ENCODE measurements at places on chromosomes 7 and 10. TPM values are rescaled to one million over a fixed set of nuclear protein-coding genes. Genes with fewer than 3 reads are reported as not detected.

LHFPL3 gene
- total RNA-seq, result not detected

FERD3L gene
- total RNA-seq, result not detected

CALHM1 gene
- total RNA-seq, result 1.8 TPM

SCART1 gene
- total RNA-seq, result 2.7 TPM

STAM gene
- 21.9 TPM for total RNA-seq

SPOCK2 gene
- total RNA-seq, result 268 TPM

VIPR2 gene
- total RNA-seq, result not detected

LIPN gene
- total RNA-seq, result not detected

NRP1 gene
- total RNA-seq, result 0.23 TPM

NAPEPLD gene
- 6.0 TPM for total RNA-seq

All from activated CD8-positive, alpha-beta T cell treated with anti-CD3 and anti-CD28 coated beads, Interleukin-2, amount 10 ng/mL, durations not matched to agents 7 days and 5 days (primary cell).